Activated CD8-positive, alpha-beta memory T cell treated with anti-CD3 and anti-CD28 coated beads for 4 hours (primary cell): ENCODE measurements at places on chromosomes 11 and 22.

DNA sequence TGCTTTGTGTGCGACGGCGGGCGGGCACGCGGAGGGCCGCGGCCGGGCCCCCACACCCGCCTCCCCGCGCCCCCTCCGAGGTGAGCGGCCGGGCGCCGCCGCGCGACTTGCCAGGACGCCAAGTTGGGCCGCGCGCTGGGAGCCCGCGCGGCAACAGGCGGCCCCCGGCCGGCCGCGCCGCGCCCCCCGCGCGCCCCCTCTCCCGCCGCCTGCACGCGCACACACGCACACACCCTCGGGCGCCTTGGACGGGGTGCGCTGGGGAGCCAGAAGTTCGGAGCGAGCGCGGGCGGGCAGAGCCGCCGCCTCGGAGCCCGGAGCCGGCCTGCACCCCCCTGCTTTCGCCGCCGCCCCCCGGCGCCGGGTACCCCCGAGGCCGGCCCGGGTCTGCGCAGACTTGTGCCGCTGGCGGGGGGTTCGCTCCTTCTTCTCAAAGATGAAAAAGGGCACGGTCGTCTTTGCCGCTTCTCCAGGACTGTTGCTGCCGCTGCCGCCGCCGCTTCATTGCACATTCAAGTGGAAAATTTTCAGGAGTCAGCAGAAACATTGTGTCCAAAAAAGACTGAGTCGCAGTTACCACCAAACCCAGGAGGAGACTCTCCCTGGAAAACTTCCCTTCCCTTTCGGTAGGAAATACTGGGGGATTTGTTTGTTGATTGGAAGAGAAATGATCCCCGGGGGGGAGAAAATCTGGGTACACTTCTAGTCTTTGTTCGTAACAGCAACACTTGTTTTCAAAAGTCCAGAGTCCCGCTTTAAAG lies 895 bp downstream of the TEAD1 start:
- no peak for DNase-seq

GRCh38 chr22:30444632-30445437 lies 19.3 kb downstream of the MTFP1 start:
- DNase-seq = no peak

DNA sequence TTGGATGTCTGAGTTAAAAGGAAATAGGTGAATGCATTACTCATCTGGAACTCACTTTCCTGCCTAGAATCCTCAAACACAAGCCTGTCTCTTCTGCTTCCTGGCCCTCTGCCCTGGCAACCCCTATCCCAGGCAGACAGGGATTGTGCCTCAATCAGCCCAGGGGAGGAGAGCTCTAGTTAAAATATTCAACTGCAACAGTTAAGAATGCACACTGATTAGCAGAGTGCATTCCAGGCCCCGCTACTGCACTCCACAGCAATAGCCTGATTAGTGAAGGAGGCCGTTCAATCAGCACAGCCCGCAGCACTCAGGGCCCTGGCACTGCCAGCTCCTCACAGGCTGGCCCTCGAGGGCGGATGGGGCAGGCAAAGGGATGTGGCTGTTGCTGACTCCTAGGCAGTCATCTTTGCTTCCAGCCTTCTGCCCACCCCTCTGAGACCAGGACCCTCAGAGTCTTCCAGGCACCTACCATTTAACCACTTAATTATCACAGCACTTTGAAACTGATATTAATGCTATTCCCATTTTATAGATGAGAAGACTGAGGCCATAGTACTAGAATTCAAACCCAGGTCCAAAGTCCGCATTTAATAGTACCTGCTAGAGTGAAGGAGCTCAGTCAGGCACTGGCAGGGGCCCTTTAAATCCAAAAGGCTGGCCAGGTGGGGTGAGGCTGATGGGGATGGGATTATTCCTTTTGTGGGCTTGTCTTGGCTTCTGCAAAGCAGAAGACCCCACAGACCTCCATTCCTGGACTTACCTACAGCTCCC lies 435.3 kb downstream of the SOX6 start:
- DNase-seq = no peak

- no peak for DNase-seq
Measured at GRCh38 chr11:33588056-33588455, 112.6 kb downstream of the C11orf91 start.

DNA sequence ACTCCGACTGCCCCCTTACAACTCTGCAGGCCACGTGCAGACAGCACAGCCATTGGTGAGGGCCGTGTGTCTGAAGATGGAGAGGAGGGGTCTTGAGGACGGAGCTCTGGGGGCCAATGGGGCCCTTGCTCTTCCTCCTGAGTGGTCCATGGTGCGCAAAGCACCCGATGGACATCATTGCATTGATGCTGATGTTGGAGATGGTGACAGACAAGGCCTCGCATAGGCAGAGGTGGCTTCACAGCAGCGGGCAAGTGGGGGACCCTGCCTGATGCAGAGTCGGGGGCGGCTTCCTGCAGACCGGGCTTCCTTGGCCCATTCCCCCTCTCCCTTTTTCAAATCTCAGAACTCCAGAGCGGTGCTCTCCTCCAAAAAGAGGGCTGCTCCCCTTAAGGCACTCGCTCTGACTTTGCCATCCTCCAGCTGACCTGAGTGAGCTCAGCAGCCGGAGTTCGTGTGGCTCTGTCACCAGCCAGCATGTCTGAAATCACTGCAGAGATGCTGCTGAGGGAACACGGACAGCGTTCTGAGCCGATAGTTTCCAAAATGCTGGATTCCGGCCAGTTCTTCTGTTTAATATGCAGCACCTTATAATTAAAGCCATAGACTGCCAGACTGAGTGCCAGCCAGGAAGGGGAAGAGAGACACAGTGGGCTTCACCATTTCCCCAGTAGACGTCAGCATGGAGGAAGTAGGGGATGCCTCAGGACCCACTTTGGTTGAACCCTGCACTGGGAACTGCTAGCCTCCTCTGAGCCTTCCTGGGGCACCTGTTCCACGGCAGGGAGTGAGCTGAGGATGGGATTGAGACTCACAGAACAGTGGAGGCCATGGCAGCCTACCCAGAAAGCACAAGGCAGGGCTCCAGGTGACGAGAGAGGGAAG lies 278.2 kb downstream of the BRD1 start:
- DNase-seq = no peak

DNA sequence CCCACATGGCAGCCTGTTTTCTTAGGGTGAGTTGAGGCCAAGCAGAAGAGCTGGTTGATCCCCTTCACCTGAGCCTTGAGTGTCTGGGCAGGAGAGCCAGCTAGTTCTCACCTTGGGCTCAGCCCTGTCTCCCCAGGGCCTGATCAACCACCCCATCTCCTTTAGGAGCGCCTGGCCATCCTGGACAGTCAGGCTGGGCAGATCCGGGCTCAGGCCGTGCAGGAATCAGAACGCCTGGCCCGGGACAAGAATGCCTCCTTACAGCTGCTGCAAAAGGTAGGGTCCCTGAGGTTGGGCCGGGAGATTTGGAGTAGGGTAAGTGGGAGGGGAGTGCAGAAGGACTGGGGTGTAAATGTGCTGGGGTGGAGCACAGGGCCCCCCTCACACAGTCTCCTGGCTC lies 31.3 kb downstream of the PHLDB1 start:
- no peak for DNase-seq

DNA sequence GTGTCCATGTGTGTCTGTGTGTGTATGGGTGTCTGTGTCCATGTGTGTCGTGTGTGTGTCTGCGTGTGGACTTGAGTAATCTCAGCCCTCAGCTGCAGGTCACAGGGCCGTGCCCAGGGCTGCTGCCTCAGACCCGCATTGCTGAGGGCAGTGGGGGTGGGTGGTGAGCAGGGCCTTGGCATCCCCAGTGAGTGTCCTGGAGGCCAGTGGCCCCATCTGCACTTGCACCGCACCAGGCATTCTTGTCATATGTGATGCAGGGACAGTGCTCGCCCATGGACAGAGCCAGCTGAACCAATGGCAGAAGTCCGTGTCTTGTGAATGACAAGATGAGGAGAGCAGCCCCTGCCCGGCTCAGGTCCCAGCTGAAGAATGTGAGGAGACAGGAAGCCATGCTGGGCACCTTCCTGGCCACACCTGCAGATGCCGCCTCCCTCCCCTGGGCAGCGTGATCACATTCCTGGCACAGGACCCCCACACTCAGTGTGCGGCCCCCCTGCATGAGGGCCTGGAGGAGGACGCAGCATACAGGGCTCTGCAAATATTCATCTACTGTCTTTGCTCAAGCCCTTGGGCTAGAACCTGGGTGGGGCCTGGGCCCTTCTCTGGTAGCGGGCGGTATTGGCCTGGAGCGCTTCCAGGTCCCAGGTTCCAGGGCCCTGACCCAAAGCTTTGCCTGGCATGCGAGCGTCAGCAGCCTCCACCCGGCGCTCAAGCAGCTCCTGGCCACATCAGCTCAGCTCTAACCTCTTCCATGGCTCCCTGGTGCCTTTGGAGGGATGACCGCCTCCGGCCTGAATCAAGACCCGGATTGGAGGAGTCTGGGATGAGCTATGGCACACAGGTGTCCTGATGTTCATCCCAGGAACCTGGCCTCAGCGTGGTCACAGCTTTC lies 3.9 kb downstream of the ALDH3B2 start:
- no peak for DNase-seq

DNA sequence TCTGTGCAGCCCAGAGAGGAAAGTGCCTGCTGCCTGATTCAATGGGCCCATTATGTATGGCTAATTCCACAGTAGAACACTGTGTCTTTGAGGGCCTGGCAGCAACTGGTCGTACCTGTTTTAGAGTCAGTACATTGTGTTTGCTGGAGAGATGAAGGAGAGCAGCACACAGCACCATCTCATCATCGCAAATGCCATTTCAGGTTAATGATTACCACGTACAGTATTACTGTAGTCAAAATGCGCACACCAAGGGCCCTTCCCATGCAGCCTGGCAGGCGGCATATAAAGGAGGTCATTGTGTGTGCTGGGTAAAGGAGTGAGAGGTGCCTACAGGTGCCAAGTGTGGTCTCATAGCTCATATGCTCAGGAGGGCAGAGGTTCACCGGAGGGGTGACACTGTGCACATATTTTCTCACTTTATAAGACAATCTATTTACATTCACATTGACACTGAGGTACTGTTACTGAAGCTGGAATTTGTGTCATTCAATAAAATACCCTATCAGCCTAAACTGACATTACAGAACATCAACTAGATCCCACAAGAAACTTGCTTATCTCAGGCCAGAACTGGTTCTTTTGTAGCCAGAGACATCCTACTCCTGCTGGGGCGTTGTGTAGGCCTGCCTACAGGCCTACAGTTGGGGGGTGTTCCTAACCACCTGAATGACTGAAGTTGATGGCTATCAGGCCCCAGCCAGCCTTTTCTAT lies 90.4 kb downstream of the APIP start:
- DNase-seq = no peak

DNA sequence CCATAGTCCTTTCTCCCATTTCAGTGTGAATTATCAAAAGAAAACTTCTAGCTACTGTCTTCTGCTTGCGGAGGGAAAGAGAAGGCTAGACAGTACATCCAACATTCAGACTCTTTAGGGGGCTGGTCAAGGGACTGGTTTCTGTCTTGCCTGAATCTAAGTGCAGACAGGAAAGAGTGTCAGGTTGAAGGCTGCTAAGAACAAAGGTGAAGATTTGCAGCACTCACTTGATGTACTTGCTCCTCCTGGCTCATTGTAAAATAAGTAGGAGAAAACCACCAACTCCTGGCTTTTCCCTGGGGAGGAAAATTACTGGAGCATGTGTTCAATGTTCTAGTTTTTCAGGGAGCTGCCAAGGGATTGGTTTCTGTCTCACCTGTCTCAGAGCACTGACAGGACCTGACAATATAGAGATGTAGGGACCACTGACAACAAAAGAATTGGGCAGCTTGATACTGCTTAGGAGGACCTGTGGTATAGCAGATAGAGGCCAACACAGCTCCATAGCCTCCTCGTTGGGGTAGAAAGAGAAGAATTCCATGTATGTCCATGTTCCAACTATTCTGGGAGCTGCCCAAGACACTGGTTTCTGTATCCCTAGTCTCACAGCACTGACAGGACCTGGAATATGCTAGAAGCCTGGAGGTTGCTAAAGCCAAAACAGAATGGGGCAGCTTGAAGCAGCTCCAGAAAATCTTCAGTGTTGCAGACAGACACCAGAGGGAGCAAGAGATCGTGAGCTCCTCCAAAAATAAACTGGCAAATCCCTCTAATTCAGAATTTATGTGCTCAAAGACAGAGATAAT lies 39.7 kb upstream of the MMP12 start:
- no peak for DNase-seq

DNA sequence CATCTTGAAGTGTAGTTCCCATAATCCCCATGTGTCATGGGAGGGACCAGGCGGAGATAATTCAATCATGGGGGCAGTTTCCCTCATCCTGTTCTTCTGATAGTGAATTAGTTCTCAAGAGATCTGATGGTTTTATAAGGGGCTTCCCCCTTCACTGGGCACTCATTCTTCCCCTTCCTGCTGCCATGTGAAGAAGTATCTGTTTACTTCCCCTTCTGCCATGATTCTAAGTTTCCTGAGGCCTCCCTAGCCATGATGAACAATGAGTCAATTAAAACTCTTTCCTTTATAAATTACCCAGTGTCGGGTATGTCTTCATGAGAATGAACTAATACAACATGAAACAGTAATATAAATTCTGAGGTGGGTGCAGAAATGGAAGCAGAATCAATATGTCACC lies 12.1 kb upstream of the SPTBN2 start:
- DNase-seq = no peak

DNA sequence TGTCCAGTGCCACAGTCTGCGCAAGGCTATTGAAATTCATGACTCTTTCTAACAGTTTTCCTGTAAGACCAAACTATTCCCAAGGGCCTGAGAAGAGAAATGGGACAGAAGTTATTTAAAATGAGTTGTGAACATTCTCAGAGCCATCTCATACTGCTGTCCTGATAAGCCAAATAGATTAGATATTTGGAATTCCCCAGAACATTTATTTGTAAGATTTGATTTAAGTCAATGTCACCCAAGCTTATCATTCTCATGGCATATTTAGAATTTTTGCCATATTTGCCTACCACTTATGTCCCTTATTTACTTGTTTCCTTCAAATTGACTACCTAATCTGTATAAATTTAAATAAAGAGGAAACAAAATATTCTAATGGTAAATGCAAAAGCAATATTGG lies 82.4 kb downstream of the NAV2 start:
- DNase-seq = no peak

- no peak for DNase-seq
Measured at GRCh38 chr11:22991196-22991595, 130.9 kb upstream of the CCDC179 start.

DNA sequence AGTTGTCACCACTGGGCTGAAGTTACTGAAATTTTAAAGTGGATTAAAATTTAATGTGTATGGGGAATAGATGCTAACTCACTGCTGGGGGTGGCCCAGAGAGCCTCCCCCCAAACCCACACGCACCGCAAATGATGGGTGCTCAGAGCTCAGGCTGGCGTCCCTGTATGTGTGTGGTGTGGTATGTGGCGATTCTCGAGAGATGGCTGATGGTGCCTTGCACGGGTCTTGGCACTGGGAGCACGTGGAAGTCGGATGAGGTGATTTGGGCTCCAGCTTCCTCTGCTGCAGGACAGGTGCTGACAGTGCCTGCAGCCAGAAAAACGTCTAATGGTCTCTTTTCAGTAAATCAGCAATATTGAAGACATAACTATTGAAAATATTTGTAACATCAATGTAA lies 1473.3 kb downstream of the TBC1D22A start:
- DNase-seq = no peak
